Activated CD4-positive, alpha-beta T cell treated with anti-CD3 and anti-CD28 coated beads, Interleukin-2, Interleukin-6, amounts not matched to agents 100 ng/mL and 50 ng/mL, durations not matched to agents 16 hours and 8 hours (primary cell): ENCODE measurements at places on chromosomes 6 and 20.

- no peak for DNase-seq
Measured at GRCh38 chr6:25482996-25483395, 169.0 kb upstream of the SCGN start.

GRCh38 chr20:21505810-21506530 lies 7.9 kb downstream of the NKX2-2 start:
- DNase-seq, result peak; percentile 78

GRCh38 chr6:4320860-4321259 lies 185.5 kb upstream of the ECI2 start:
- DNase-seq, result no peak

DNA sequence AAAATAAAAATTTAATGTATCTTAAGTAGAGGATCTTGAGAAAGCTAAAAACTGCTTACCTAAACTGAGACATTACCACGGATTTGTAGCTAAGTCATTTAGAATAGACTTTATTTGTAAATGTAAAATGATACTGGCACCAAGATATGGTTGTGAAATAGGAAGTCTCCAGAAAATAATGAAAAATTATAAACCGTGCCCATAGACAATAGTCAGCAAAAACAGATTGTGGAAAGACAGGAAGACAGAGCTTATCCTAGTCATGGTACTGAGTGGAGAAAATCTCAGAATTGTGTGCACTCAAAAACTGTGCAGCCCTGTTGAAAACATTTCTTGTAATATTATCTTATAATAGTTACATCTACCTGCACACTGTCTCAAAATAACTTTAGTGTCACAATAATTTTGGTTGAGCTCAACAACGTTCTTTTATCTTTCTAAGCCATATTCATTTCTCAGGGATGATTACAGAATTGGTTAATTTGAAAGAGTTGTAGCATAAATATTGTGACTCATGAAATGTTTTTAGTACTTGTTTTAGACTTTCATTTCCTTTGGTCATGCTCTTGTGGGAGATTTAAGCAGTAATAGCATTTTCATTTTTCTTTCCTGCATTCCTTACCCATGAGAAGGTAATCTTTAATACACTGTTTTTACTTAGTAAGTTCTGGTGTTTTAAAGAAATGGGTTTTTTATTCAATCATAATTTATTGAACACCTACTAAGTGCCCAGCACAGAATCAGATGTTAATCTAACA lies 174.5 kb downstream of the SOX4 start:
- DNase-seq, result no peak

GRCh38 chr20:41456351-41456750 lies 89.7 kb upstream of the EMILIN3 start:
- no peak for DNase-seq

DNA sequence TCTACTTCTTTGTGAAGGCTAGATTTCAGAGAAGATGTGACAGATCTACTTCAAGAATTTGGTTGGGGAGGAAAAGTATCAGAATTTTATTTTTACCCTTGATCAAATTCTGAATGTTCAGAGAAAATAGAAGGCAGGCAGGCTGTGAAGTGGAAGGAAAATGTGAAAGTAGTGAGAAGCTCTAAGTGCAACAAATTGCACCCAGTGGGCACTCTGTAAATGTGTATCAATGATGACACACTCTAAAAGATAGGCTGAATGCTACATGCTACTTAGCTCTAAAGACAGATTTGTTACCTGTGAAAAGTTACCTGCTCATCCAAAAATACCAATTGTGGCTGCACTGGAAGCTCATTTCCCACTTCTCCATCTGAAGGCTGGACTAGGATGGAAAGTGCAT lies 438.6 kb downstream of the PKHD1 start:
- DNase-seq, result no peak

- DNase-seq, result no peak
Measured at GRCh38 chr6:135922174-135922573, 70.7 kb downstream of the PDE7B start.
